Natural killer cell treated with Interleukin-12 subunit alpha and Interleukin-12 subunit beta and Interleukin-15 and Interleukin-18, amount 100 ng/mL, for 72 hours (primary cell): ENCODE measurements at places on chromosomes 3 and 15. TPM values are rescaled to one million over a fixed set of nuclear protein-coding genes. Genes with fewer than 3 reads are reported as not detected.

Gene TMEM212
- total RNA-seq, result not detected

Gene FMN1
- 2.6 TPM for total RNA-seq

Gene MRPL47
- total RNA-seq, result 38.8 TPM

Gene ALAS1
- 121 TPM for total RNA-seq

Gene SEMA6D
- not detected for total RNA-seq

Gene CLRN1
- total RNA-seq, result not detected

Gene ERC2
- total RNA-seq, result 0.33 TPM

Gene CACNA2D2
- total RNA-seq, result 1.7 TPM

Gene C3orf85
- total RNA-seq, result not detected

Gene FSIP1
- 0.31 TPM for total RNA-seq

Gene CCR3
- total RNA-seq, result 0.55 TPM

Gene STAC
- total RNA-seq, result not detected

Gene EPHB3
- total RNA-seq, result not detected

Gene SATB1
- 512 TPM for total RNA-seq

Gene SMCO1
- not detected for total RNA-seq

Gene GPR160
- total RNA-seq, result 12.4 TPM

Gene KBTBD8
- 16.0 TPM for total RNA-seq

Gene SLITRK3
- not detected for total RNA-seq

Gene CLDN16
- total RNA-seq, result not detected
